Activated T-helper 17 cell treated with anti-CD3 and anti-CD28 coated beads, Interleukin-2, amount 50 U/mL, for 72 hours (primary cell): ENCODE measurements at places on chromosomes 6 and 20. TPM values are rescaled to one million over a fixed set of nuclear protein-coding genes. Genes with fewer than 3 reads are reported as not detected.

DNA sequence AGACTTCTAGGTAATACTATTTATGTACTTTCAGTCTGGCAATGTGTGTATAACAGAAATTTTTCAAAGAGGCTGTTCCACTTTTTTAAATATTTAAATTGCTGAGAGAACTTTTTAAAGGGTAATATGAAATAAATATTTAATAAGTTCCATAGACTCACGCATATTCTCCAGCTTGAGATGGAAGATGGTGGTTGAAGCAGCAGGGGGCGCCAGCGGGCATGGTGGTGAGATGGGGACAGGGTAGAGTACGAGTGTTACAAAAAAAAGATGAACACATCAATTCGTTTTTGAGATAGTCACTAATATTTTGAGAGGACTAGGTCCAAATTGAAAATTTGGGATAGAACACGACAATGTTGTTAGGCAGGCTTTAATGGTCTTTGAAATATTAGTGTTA lies 68.4 kb downstream of the RSPO3 start:
- ATAC-seq: peak; percentile 65
- H3K27me3 ChIP-seq: peaks cover 1% of the 10 kb centered on the region

GRCh38 chr6:151808371-151809241 lies 1.1 kb downstream of the ESR1 start:
- H3K27me3 ChIP-seq: peaks cover 51% of the 10 kb centered on the region
- peaks cover 4% of the 10 kb centered on the region for H3K36me3 ChIP-seq
- H3K4me3 ChIP-seq: peak overlapping the region; percentile 56
- ATAC-seq: no peak
- H3K27ac ChIP-seq: no peak overlapping the region

DNA sequence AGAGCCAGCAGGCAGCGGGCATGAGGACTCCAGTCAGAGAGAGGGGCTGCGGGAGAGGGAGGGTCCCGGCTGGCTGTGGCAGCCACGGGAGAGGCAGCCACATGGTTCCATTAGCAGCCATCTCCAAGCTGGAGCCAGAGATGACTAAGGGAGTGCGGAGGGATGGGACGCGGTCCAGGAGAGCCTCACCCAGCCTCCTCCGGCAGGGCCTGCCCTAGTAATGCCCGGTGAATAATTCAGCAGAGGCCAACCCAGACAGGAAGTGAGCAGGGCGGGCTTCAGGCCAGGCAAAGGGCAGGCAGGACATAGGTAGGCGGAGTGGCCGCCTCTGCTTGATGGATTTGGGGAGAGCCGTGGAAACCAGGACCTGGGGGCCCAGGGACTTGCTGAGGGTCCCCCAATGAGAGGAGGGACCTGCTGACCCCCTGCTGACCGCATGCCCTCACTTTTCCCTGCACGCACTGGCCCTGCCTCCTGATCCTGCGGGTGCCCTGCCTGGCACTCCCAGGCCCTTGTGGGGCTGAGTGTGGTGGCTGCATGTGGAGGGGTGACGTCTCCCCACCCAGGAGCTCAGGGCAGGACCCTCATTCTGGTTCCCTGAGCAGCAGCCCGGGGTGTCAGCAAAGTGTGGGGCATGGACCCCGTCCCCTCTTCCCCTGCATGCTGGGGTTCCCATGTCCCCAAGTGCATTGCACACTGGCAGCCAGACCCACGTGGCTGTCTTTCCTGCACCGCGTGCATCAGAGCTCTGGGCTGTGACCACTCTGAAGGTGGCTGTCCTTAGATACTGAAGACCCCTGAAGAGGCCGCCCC lies 51.8 kb upstream of the SLCO4A1 start:
- no peaks in the 10 kb centered on the region for H3K36me3 ChIP-seq
- ATAC-seq: no peak
- no peak overlapping the region for H3K27ac ChIP-seq
- no peaks in the 10 kb centered on the region for H3K4me1 ChIP-seq
- H3K27me3 ChIP-seq: peaks cover 14% of the 10 kb centered on the region
- no peak overlapping the region for H3K4me3 ChIP-seq

DNA sequence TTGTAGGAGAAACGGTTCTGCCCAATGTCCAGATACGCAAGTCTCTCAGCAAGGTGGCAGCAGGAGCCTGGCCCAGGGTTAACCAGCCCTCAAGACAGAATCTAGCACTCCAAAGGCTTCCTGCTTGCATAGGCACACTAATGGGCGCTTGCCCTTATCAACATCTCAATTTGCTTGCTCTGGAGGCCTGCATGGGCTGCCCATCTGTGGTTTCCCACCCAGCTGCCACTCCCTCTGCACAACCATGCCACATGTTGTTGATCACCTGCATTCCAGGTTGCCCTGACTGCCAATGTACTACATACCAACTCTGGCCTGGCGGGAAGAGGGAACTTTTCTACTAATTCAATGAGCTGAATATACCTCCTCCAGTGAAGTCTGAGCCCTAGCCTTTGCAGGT lies 74.6 kb downstream of the ATG5 start:
- H3K27me3 ChIP-seq: no peaks in the 10 kb centered on the region
- H3K27ac ChIP-seq: no peak overlapping the region
- H3K36me3 ChIP-seq: peaks cover 26% of the 10 kb centered on the region
- ATAC-seq: no peak
- H3K4me3 ChIP-seq: no peak overlapping the region

GRCh38 chr20:62079166-62079565 lies 13.5 kb upstream of the TAF4 start:
- peaks cover 5% of the 10 kb centered on the region for H3K36me3 ChIP-seq
- H3K4me1 ChIP-seq: no peaks in the 10 kb centered on the region
- no peak overlapping the region for H3K27ac ChIP-seq
- ATAC-seq: no peak
- no peak overlapping the region for H3K4me3 ChIP-seq

DNA sequence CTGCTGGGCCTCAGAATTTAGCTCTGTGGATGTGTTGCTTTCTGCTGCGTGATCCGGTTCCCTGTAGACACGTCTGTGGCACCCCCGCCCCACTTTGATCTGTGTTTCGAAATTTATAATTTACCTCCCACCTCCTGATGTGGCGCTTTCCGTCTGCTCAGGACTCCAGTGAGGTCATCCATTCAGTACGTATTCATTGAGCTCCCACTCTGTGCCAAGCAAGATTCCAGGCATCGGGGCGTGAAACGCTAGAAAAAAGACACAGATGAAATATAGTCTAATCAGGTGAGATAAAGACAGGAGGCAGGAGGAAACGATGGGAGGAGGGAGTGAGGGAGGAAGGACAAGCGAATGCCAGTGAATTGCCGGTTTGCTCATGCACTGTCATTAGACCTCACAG lies 431.9 kb upstream of the SULF2 start:
- no peak for ATAC-seq
- H3K27ac ChIP-seq: no peak overlapping the region
- no peaks in the 10 kb centered on the region for H3K36me3 ChIP-seq
- H3K27me3 ChIP-seq: peaks cover 5% of the 10 kb centered on the region
- no peak overlapping the region for H3K4me3 ChIP-seq
- no peaks in the 10 kb centered on the region for H3K4me1 ChIP-seq

DNA sequence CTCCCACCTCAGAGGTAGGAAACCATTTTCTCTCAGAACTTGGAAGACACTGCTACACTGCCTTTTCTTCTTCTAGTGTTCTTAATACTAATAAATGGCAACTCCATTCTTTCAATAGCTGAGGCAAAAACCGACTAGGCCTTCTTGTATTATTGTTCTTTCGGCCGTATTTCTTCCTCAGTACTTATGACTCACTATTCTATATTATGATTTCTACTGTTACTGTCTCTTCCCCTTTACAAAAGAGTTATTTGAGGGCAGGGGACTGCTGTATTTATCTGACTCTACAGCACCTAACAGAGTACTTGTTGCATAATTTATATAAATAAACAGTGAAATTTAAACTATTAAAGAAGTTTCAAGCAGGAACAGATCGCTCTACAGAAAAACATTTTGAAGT lies 3.1 kb downstream of the DNAAF9 start:
- H3K36me3 ChIP-seq: no peaks in the 10 kb centered on the region
- no peaks in the 10 kb centered on the region for H3K27me3 ChIP-seq
- peaks cover 22% of the 10 kb centered on the region for H3K4me1 ChIP-seq
- no peak overlapping the region for H3K27ac ChIP-seq
- no peak overlapping the region for H3K4me3 ChIP-seq
- no peak for ATAC-seq

DNA sequence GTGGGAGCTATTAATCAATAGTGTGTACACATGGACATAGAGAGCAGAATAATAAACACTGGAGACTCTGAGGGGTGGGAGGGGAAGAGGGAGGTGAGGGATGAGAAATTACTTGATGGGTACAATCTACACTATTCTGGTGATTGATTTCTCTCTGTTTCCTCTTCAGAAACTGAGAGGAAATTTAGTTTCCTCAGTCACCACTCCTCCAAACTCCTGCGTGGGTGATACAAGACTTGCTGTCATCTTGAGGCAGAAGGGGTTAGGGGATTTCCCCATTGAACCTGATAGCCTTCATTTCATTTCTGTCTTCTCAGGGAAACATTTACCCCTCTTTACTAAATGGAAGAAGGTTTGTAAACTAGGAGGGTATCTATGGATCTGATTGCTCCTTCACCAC lies 84.3 kb upstream of the ESR1 start:
- no peak overlapping the region for H3K4me3 ChIP-seq
- peak; percentile 98 for ATAC-seq
- H3K27ac ChIP-seq: no peak overlapping the region
- no peaks in the 10 kb centered on the region for H3K36me3 ChIP-seq

- no peak for ATAC-seq
- H3K4me3 ChIP-seq: no peak overlapping the region
- H3K27me3 ChIP-seq: peaks cover 74% of the 10 kb centered on the region
- H3K36me3 ChIP-seq: peaks cover 19% of the 10 kb centered on the region
Observed at GRCh38 chr6:28782113-28782673, 141.6 kb downstream of the TRIM27 start.

GRCh38 chr6:136468711-136469110 lies 81.5 kb downstream of the MAP7 start:
- H3K4me3 ChIP-seq: no peak overlapping the region
- H3K27me3 ChIP-seq: peaks cover 10% of the 10 kb centered on the region
- no peak for ATAC-seq
- H3K27ac ChIP-seq: no peak overlapping the region

DNA sequence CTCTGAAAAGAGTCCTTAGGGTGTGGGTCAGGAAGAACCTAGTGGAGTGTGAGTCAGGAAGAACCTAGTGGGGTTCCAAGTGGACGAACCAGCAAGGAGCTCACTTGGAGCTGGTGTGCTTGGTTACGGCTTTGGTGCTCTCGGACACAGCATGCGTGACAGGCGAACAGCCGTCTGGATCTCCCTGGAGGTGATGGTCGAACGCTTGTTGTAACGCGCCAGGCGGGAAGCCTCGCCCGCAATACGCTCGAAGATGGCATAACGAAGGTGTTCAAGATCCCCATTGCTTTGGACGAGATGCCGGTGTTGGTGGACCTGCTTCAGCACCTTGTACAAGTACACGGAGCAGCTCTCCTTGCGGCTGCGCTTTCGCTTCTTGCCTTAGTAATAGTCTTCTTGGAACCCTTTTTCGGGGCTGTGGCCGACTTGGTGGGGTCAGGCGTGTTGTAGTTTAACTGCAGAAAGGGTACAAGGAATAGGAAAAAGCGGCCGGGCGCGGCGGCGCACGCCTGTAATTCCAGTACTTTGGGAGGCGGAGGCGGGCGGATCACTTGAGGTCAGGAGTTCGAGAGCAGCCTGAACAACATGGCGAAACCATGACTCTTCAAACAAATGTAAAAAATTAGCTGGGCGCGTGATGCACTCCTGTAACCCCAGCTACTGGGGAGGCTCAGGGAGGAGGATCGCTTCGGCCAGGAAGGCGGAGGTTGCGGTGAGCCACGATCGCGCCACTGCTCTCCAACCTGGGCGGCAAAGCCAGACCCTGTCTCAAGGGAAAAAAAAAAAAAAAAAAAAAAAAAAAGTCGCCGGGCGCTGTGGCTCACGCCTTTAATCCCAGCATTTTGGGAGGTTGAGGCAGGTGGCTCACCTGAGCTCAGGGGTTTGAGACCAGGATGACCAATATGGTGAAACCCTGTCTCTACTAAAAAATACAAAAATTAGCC lies 48.0 kb downstream of the OR2B2 start:
- H3K4me1 ChIP-seq: peaks cover 25% of the 10 kb centered on the region
- H3K27ac ChIP-seq: peak overlapping the region; percentile 96
- H3K4me3 ChIP-seq: peak overlapping the region; percentile 97
- peaks cover 21% of the 10 kb centered on the region for H3K36me3 ChIP-seq
- no peak for ATAC-seq

DNA sequence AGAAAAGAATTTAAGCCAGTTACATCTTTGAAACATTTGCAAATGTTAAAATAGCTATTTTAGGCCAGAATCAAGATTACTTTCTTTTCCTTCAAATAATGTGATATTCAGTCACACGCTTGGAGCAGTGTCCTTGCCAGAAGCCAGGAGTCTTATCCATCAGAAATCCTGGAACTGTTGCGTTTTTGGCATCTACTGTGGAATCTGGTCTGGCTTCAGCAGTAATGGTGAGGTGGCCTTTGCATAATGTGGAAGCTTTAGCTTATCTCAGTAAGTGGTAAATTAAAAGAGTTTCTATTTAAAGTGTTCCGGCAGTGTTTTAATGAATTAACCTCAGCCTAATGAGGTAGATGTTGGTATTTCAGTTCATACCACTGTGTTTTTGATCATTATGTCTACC lies 97.6 kb downstream of the FIG4 start:
- no peak overlapping the region for H3K4me3 ChIP-seq
- H3K36me3 ChIP-seq: peaks cover 80% of the 10 kb centered on the region
- no peak for ATAC-seq

DNA sequence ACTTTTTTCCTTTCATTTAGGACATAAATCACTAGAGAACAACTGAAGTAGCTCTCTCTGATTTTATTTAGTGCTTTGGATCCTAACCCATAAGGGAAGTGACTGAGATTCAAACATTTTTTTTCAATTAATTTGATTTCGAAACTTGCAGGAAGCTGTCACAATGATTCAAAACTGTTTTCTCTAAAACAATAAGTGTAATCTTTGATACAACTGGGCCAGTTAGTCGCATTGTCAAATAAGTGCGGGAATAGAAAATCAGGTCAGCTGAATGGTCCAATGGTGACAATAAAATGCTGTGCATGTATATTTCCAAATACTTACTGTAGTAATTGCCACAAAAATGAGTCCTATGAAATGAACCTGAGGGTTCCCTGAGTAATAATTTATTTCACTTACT lies 930.8 kb downstream of the TFAP2A start:
- H3K4me3 ChIP-seq: no peak overlapping the region
- H3K36me3 ChIP-seq: no peaks in the 10 kb centered on the region
- no peak overlapping the region for H3K27ac ChIP-seq
- no peaks in the 10 kb centered on the region for H3K27me3 ChIP-seq
- no peaks in the 10 kb centered on the region for H3K4me1 ChIP-seq

IL22RA2 gene
- total RNA-seq: not detected

C20orf204 gene
- 21.5 TPM for total RNA-seq

RBM38 gene
- 64.3 TPM for total RNA-seq

CLDN20 gene
- not detected for total RNA-seq

TRIM40 gene
- not detected for total RNA-seq

ZBP1 gene
- 1.0 TPM for total RNA-seq

ECT2L gene
- total RNA-seq: not detected
